ENCODE measurements at places on chromosomes 6 and 20. TPM values are rescaled to one million over a fixed set of nuclear protein-coding genes. Genes with fewer than 3 reads are reported as not detected.

DNA sequence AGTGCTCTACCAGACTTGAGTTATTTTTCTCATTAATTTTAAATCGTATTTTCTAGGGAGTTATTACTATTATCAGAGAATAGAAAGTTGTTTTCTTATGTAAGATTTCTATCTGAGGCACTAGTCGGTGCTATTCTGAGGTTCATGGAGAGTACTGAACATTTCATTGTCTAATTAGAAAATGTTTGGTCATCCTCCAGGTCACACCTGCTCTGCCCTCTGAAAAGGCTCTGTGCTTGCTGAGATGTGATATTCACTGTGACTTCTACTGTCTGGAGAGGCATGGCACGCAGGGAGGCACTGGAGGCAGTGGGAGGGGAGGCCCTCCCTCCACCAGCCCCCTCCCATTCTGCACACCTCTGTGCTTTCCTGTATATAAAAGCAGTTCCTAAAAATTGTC lies 3.0 kb downstream of the SYNDIG1 start:
- no peak for DNase-seq

- no peak for DNase-seq
These were observed 779 bp upstream of the KCNG1 start for GRCh38 chr20:51023617-51024155.

DNA sequence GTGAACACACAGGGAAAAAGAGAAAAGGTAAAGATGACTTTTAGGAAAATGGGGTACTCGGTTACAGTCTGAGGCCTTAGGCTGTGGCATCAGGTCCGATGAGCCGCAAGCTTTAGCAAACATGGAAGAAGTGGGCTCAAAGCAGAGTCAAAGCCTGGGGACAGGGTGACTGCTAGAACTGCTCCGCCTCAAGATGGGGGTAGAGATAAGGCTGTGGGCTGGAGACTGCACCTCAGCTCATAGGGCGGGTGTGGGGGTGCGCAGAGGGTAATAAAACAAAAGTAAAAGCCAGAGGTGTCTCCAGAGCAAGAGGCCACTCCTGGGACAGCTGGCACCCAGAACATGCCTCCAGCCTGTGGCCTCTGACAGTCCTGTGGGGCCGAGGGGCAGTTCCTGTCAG lies 21.3 kb upstream of the SYNDIG1 start:
- DNase-seq = no peak

SCGN gene
- not detected for total RNA-seq

RNF39 gene
- not detected for total RNA-seq

DNA sequence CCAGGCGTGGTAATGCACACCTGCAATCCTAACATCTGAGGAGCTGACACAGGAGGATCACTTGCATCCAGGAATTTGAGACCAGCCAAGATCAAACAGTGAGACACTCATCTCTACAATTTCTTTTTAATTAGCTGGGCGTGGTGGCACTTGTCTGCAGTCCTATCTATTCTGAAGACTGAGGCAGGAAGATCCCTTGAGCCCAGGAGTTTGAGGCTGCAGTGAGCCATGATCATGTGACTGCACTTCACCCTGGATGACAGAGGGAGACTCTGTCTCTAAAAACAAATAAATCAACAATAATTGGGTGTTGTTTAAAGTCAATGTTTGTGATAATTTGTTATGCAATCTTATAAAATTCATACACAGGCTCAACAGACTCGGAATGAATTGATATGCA lies 18.0 kb upstream of the HLA-A start:
- DNase-seq = no peak

DNA sequence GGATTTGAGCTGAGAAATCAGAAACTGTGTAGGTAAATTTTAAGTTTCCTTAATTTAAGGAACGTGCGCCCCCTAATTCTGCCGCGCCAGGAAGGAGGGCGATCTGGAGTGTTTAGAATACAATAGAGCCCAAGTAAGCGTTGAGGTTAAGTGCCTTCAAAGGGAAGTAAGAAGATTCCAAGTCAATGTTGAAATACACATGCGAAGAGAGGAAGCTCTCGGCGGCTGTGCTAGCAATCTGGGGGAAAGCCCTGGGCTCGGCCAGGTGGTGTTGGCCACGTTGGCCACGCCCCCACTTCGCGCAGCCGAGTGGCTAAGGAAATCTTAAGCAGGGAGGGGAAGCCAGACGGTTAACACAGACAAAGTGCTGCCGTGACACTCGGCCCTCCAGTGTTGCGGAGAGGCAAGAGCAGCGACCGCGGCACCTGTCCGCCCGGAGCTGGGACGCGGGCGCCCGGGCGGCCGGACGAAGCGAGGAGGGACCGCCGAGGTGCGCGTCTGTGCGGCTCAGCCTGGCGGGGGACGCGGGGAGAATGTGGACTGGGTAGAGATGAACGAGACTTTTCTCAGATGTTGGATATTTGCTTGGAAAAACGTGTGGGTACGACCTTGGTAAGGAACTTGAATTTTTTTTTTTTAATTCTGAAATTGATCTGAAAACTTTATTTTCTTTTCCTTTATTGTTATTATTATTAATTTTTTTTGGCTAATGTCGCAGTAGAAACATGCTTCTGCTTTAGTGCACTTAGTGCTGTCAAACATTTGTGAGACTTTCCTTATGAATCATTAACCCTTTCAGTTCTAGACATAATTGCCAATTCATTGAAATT lies at the start of gene PRDM1:
Gene PRDM1, plus strand, starts transcription at position 353 of the 830 bp plus-strand sequence. Its CDS starts 218 bp downstream, at position 571.
- peak; percentile 55 for DNase-seq

DNA sequence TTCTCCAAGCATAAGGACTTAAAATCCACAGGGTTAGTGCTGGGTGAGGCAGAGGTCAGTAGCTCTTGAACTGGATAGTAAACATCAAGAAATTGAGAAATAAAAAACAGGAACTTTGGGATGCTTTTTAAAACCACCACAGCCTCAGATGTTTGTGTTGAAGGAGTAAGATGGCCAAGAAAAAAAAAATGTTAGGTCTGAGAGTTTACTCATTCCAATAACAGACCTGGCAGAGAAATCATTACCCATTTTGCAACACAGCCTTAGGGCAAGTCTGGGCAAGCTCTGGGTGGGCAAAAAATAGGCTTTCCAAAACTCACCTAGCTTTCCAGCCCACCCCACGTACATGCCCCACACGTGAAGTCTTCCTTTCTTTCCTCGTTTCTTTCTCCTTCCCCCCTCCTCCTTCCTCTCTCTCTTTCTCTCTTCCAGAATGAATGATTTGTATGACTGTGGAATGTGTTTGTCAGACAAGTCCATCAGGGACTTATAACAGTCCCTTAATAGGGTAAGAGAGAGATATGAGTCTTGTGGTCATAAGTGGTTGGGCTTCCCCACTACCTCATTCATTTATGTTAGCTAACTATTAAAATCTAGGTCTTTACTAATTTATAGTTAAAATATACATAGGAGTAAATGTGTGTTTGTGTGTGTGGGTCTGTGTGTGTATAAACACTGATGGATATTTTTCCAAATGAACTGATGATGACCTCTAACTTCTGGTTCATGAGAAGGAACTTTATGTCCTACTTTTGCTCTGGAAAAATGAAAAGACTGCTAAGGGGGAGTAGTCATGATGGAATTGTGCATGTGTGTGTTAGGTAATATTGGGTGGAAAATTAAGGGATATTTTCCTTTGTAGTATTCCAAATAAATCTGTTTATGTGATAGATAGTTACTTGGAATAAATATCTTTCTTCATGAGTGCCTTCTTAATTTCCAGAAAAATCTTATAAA lies 18.0 kb upstream of the DSE start:
- DNase-seq = no peak

DNA sequence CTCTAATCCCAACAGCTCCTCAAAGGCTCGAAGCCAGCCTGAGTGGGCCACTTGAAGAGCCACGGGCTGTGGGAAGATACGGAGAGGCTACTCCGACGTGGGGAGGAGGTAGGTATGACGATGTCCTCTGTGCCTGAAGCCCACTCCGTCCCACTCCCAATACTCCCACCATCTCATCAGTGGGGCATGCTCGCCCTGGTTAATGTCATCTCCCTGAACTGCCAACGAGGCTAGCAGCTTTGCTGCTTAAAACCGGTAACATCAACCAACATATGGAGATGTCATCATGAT lies 11.1 kb downstream of the NRN1 start:
- DNase-seq = no peak

- DNase-seq = no peak
These were observed 14.2 kb upstream of the FRK start for GRCh38 chr6:116074732-116075390.

DNA sequence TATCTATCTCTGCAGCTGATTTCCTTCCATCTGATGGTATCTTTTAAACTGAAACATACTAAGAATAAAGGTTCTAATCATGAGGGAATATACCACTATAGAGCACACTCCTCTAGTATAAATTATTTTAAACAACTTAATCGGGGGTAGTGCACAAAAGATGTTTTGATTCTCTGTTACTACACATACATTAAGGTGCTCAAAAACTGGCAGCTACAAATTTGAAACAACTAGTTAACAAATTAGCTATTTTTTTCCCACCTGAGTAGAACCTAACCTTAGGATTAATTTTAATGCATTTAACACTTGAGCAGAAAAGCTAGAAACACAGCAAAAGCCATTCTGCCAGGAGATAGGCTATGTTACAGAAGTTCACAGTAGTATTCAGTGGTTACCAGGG lies 23.0 kb downstream of the CCNC start:
- no peak for DNase-seq

SLC22A16 gene
- not detected for total RNA-seq

GRCh38 chr20:63182425-63182824 lies 33.5 kb downstream of the YTHDF1 start:
- DNase-seq = no peak

- DNase-seq = peak; percentile 35
These were observed 427.3 kb upstream of the CITED2 start for GRCh38 chr6:139801571-139802321.

DNA sequence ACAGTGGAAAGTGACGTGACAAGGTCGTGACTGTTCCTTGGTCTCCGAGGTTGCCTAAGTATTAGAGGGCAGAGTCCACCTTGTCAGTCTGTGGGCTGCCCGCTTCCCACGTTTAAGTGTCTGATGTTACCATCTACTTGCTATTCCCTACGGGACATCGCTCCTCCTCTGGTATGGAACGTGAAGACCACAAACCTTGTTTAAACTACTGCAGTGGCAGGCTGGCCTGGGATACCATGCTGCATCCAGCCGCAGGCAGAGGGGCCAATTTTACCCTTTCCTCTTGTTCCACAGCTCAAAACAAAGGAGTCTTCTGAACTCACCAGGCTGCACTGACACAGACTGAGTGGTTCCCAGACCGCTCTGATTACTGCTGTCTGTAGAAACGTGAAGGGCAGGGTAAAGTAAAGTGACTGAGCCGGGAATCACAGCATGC lies 275.9 kb downstream of the FOXC1 start:
- no peak for DNase-seq

GRCh38 chr20:11437611-11438380 lies 479.9 kb upstream of the BTBD3 start:
- no peak for DNase-seq

DNA sequence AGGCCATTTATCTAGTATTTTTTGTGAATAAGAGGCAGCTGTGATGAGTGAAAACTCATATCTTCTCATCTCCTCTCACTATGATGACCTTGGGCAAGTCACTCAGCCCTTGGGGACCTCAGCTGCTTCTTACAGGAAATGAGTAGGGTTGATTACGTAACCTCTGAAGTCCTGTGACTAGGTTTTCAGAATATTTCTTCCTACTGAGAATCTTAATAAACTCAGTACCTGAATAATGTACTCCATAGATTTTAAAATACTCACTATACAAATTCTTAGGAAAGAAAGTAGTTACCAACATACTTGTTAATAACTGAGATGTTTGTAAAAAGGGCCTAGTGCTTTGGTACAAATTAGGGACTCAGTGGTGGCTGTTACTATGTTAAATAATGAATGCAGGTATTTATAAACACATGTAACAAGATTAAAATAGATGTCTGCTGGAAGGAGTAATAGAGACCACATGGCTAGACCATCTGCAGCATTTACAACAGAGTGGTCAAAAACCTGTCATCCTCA lies 60.9 kb downstream of the RPRD1B start:
- no peak for DNase-seq

TFAP2D gene
- not detected for total RNA-seq

XKR7 gene
- total RNA-seq = under 0.01 TPM

IP6K3 gene
- total RNA-seq = not detected

- DNase-seq = no peak
These were observed 11.8 kb upstream of the HIVEP2 start for GRCh38 chr6:142956726-142957125.

DNA sequence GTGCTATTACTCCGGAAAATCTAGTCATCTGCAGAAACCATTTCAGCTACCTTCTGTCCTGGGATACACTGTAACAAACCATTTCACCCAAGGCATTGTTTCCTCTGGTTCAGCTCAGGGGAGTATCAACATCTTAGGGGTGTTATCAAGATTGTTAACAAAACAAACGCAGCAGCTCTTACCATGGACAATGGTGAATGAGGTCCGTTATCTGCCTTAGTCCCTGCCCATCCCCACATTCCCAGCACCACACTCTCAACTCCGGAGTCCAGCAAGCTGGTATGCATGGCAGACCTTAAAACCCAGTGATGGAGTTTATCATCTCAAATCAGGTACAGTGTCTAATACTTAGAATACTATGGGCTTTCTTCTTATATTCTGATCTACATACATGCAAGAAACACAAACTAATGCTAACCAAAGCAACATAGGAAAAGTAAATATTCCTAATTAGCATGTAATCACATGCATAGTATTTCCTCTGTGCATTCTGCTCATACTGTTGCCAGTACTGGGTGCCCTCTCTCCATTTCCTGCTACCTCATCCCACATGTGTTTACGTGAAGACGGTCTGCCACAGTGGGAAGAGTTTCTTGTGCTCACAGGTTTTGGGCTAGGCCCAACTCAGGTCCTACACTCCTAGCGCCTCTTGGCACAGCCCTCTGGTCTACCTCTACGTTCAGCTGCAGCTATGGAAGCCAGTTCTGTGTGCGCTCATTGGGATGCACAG lies 123.9 kb downstream of the DTNBP1 start:
- no peak for DNase-seq

- DNase-seq = no peak
These were observed 193.6 kb upstream of the CEP162 start for GRCh38 chr6:84421031-84421430.

GRCh38 chr6:132962936-132963868 lies 148.8 kb downstream of the RPS12 start:
- DNase-seq = peak; percentile 60

DNA sequence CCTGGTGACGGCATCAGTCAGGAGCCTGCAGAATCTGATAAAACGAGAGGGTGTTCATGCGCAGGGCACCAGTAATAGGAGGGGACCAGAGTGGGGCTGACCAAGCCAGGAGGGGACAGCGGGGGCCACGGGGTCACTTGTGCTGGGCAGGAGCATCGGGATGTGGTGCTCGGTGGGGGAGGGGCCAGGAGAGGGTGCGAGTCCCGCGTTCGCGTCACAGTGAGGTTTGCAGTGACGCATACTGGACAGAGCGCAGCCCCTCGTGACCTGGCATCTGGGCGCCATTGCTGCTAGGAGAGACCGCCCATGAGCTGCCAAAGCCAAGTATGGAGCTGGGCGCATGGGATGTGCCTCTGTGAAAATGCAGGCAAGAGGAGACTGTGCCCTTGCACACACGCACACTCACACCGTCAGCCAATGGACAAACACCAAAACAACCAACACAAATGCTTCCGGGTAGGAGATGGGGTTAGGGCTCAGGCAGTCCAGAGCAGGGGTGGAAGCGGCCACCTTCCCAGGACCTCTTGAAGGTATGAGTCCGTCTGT lies 13.9 kb upstream of the MTG2 start:
- DNase-seq = no peak

COL9A3 gene
- 0.99 TPM for total RNA-seq

SMPDL3A gene
- total RNA-seq = 2.4 TPM

GRCh38 chr6:43181621-43181941 lies 415 bp upstream of the CUL9 start:
- no peak for DNase-seq

GPLD1 gene
- under 0.01 TPM for total RNA-seq
